ENCODE measurements at places on chromosomes 16 and 17.

- no peak for DNase-seq
Measured at GRCh38 chr16:17301593-17302135, 169.1 kb downstream of the XYLT1 start.

GRCh38 chr16:22313876-22314470 is 16.8 kb downstream of the POLR3E start:
- DNase-seq: no peak

- DNase-seq: no peak
Measured at GRCh38 chr17:31198026-31198425, 99.0 kb downstream of the OMG start.

- DNase-seq: no peak
Measured at GRCh38 chr17:8275421-8276290, 12.8 kb upstream of the RANGRF start.

DNA sequence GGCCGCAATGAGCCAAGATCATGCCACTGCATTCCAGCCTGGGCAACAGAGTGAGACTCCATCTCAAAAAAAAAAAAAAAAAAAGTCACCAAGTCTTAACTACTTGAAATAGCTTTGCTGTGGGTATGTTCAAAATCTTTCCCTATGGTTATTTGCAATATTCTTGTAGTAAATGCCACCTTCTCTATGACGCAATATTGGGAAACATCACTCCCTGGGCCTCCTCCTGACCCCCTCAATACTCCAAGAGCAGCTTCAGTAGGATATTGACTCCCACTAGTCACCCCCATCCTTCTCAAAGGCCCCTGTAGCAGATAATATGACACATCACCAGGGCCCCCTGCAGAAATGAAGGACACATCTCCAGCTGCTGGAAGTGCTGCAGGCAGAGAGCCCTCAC is 137.8 kb downstream of the AIPL1 start:
- DNase-seq: no peak

GRCh38 chr17:75555679-75556153 is 30.2 kb downstream of the LLGL2 start:
- DNase-seq: no peak

DNA sequence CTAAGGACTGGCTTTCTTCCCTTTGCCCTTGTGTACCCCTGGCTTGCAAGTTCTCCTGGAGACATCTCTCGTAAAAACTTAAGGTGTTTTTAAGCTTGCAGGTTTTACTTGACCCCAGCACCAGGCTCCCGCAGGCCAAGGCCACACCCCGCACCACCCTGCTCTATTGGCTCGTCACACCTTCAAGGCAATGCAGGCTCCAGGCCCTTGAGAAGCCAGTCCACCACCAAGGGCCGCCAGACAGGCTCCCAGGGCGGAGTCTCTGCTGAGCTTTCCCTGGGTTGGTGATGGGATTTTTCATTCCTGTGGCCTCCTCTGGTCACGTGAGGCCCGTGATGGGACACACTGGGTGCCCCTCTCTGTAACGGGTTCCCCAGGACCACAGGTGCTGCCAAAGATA is 9.9 kb downstream of the CSNK1D start:
- DNase-seq: no peak

DNA sequence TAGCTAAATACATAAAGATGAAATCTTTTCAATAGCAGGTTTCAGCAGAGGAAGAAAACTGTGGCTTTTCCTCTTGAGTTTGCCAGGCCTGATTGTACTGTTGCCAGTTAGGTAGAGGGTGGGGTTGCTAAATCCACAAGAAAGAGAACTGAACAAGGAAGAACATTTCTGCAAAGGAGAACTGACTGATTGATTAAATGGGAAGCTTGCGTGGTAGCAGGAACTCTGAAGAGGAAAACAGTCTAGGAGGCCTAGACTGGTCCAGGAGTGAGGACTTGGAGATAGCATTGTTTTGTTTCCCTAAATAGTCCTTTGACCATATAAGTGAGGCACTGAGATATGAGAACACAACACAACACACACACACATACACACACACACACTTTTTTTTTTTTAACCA is 18.8 kb downstream of the LRRC36 start:
- no peak for DNase-seq

DNA sequence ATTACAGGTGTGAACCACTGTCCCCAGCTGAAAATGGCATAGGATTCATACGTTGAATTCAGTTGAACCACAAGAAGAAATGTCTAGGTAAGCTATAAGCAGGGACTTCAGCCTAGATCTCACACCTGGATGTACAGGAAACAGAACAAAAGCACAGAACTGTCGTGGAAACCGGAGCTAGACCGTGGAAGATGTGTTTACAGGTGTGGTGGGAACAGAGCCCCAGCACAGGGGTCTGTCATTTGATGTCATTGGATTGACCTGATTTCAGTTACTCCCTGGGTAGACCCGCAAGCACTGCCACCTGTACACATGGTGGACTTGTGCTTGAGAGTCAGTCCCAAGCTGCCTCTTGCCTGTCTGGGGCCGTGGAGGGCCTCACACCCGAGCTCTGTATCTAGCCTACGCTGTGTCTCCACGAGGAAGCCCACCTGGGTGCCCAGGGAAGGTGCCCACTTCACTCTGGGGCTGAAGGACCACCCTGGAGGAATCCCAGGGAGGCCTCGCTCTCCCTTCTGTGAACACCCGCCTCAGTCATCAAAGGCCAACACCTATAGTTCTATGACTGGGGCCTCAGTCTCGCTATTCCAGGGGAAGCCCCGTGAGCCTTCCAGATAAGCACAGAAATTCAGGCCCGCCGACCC is 32.2 kb upstream of the MLKL start:
- DNase-seq: no peak

GRCh38 chr17:81233811-81234505 is 4.9 kb downstream of the TEPSIN start:
- no peak for DNase-seq

GRCh38 chr17:11264183-11264871 is 23.3 kb downstream of the SHISA6 start:
- no peak for DNase-seq

- no peak for DNase-seq
Measured at GRCh38 chr16:81782236-81782635, 3.1 kb downstream of the PLCG2 start.

GRCh38 chr16:50289950-50290764 is 23.8 kb downstream of the ADCY7 start:
- no peak for DNase-seq

All from T-cell (primary cell).